HCEC 1CT (cell line): ENCODE measurements at places on chromosomes 2 and 18.

DNA sequence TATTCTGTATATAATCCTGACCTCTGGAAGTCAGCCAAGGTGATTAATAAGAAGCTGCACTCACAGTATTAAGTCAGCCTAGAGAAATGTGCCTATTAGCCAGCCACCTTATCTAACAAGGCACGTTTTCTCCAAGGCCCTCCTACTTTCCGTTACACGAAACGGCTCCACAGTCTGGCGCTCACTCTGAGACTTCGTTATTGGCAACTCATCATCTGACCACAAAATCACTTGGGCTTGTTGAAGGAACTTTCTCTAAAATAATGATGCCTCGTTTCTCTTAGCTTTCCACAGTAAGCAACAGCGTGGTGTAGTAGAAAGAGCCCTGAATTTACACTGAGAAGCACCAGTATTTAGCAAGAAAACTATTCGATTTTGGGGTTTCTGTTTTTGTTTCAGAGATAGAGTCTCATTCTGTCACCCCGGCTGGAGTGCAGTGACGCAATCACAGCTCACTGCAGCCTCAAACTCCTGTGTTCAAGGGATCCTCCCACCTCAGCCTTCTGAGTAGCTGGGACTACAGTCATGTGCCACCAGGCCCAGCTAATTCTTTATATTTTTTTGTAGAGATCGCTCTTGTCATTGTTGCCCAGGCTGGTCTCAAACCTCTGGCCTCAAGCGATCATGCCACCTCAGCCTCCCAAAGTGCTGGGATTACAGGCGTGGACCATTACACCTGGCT is 53.6 kb upstream of the SLC14A1 start:
- peak; percentile 30 for DNase-seq

DNA sequence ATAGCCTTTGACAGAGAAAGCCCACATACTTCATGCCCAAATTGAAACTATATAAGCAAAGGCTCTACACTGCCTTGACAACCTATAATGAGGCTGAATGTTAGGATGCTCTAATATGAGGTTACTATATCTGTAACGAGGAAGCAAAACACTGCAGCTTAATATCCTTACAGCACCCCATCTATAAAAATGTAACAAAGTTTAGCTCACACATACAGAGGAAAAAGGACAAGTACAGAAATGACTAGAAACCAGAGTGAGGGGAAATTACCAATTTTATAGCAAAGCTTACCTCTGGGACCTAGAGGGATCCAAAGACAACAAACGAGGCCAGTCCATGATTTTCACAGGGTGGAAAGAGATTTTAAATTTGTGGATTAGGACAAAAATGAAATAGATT is 138.5 kb downstream of the COL4A4 start:
- no peak for DNase-seq

- peak; percentile 55 for DNase-seq
Observed at GRCh38 chr2:167783261-167784083, 463.9 kb downstream of the STK39 start.

GRCh38 chr18:59272891-59273758 is at the start of gene RAX:
TSS of gene RAX (minus strand) at chr18:59273454. CDS start at chr18:59273206, 248 bp downstream.
- DNase-seq = no peak

- DNase-seq = no peak
Observed at GRCh38 chr2:19070886-19071285, 287.5 kb downstream of the OSR1 start.

GRCh38 chr2:159564081-159564480 is 52.3 kb downstream of the BAZ2B start:
- peak; percentile 3 for DNase-seq

DNA sequence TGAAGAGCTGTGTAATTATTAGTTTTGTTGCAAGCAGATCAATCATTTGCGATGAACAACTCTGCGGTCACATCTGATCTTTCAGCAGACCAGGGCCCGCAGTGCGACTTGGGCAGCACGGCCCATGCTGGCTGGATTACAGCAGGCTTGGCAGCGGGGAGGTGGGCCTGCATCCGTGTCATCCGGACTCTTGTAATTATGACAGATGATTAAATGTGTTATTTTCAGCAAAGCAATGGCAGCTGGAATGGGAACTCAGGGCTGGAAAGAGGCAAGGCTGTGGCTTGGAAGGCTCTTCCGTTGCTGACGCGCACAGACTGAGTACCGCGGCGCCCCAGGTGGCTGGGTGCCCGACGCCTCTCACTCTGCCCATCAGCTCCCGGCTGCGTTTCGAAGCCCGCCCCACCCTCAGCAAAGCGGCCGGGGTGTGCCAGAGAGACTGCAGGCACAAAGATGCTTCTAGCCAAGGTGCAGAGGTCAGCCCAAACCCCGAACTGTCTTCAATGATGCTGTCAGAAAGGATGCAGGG is 397.4 kb upstream of the SALL3 start:
- DNase-seq = no peak

DNA sequence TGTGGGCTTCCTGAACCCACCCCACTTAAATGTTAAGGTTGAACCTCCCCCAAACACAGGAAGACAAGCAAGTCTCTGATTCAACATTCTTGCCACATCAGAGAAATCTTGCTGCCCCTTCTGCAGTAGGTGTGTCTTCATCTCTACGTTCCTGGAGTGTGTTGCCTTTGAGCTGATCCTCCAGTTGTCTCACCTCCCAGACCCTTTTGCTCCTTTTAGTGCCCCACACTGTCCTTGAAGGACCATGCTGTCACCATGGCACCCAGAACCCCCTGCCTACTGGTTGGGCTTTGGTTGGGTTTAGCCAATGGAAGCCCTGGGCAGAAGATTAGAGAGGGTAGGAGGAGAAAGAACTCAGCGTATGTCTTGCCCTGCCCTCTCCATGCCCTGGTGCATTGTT is 10.7 kb downstream of the CAB39 start:
- peak; percentile 18 for DNase-seq

DNA sequence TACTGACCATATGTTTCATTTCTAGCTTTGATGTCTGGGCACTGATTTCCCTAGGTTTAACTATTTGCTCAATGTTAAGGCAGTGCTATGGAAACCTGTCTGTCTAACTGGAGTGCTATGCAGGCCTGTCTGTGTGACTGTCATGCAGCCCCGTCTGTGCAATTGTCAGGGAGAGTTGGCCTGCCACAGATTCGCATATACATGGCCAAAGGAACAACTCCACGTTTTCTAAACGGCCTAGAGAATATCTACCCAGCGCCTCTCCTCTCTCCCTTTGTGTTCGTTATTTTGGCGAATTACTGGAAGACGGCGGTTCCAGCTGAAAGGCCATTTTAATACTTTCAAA is 59.6 kb upstream of the PSME4 start:
- no peak for DNase-seq

- DNase-seq = no peak
Observed at GRCh38 chr2:30288561-30288960, 57.2 kb downstream of the LBH start.

DNA sequence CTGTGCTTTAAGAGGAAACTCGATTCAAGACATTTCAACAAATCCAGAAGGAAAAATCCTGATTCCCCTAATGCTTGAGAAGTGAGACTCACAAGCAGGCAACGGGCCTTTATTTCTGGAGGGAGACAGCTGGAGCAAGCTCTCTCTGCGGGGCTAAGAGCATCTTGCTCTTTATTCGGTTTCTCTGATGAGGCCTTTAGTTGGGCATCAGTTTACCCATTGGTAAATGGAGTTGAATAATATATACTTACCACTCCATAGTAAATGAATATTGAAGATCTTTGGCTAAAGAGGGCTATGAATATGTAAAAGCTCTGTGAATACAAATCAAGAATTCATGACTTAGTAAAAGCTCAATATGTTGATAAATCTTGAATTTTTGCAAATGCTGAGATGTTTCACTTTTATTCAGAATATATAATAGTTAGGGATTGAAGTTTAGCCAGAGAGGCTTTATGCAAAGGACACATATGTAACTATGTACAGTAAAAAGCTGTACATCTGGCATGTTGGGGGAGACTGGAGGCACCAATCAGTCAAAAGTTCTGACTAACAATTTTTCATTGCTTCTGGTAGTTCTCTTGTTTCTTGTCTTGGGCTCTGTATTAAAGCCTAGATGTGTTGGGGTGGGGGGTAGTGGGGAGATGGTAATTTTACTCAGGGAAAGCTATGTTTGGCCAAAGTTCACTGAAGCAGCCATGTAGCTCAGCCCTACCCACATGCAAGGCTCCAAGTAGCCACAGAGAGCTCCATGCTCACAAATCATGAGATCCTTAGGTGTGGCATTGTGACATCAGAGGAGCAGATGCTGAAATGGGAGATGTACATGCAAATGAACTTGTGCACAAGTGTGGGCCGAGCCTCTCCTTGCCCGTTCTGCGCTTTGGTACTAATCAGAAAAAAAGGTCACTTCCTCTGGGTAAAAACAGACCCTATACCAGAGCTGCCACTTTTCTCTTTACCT is 200.2 kb downstream of the SATB2 start:
- DNase-seq = no peak

DNA sequence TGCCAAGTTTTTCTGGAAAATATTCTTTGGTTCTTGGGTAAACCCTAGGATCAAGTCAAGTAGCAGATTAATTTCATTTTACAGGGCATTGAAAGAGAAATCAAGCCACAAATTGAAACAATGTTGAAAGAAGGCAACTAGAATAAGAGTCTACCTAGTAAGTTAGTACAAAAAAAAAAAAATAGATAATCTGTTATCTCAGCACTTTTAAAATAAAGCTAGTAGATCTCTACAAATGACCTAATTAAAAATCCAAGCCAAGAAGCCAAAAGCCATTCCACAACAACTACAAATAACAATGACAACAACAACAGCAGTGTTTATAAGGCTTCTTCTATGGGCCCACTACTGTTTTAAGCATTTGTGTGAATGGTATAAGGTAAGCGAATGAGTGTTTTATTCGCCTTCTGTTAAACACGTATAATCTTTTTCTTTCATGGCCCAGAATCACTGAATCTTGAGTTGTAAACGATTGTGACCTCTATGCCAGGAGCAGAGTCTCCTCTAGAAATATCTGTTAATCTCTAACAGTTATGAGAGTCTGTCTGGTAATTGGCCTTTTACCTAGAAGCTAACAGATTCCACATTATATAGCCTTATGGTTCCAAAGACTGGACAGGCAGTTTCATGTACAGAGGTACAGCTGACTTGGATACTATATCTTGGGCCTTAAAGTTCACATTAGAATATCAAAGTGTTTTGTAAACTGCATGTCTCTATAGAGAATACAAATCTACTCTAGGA is 28.6 kb upstream of the CUL3 start:
- DNase-seq = no peak

DNA sequence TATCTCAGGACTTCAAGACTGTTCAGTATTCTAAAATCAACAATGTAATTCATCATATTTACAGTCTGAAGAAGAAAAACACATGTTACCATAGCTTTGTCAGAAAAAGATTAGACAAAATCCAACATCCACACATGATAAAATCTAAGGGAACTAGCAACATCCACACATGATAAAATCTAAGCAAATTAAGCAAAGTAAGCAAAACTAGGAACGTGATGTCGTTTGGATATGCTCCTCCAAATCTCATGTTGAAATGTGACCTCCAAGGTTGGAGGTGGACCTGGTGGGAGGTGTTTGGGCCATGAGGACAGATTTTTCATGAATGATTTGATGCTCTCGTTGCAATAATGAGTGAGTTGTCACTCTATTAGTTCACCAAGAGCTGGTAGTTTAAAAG is 717.3 kb upstream of the HS6ST1 start:
- no peak for DNase-seq

GRCh38 chr2:98731894-98732349 is 990 bp upstream of the MGAT4A start:
- DNase-seq = no peak

- DNase-seq = peak; percentile 66
Observed at GRCh38 chr18:62282188-62282629, 42.9 kb upstream of the TNFRSF11A start.

GRCh38 chr2:79993144-79993543 is 311.4 kb downstream of the LRRTM1 start:
- no peak for DNase-seq

DNA sequence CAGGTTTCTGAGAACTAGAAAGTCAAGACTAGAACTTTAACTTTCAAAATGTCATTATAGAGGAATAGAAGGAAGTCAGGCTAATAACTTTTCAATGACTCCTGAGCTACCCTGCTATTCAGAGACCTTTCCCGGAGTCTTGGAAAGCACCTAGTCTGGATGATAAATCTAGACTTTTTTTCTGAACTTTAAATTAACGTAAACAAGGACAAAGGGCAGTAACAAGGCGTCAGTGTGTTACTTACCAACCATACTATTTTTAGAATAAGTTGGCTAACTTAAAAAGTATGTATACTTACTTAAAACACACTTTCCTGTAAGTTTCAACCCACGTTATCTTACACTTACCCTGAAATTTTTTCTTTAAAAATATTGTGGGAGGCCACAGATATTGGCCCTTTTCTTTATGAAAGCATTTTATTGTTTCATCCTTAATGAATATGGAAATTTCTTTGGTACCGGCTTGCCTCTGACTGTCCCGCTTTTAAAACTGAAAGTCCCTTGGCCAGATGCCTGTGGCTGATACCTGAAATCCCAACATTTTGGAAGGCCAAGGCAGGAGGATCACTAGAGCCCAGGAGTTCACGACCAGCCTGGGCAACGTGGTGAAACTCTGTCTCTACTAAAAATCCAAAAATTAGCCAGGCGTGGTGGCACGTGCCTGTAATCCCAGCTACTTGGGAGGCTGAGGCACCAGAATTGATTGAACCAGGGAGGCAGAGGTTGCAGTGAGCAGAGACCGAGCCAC is 9.7 kb downstream of the PMAIP1 start:
- DNase-seq = peak; percentile 51

- DNase-seq = no peak
Observed at GRCh38 chr2:203656522-203657287, 49.7 kb upstream of the CD28 start.

DNA sequence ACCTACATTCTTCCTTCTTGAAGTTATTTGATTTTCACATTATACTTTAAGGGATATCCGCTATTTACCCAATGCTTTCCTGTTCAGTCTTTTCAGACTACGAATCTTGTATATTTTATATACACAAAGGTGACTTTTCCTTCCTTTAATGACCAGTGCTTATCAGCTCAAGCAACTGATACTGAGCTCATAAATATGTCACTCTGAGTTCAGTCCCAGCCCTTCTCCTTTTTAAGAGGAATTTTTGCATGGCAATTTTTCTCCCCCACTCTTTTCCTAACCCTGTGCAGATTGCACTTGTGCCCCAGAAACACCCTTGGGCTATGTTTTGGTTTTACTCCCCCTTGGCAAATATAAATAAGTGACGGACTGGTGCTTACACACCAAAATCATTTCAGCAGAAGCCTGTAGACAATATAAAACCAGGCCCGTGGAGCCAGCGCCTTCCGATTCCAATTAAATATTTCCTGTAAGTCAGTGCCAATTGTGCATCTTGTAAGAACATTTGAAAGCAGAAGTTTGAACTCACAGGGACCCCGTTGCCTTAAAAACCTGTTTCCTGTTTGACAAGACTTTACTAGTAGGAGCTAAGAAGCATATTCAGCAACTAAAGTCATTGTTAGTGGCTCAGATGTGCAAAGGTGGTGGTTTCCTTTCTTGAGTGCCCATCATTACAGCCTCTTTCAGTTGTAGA is 66.3 kb upstream of the GATA6 start:
- DNase-seq = no peak

- no peak for DNase-seq
Observed at GRCh38 chr2:119134775-119135174, 23.8 kb downstream of the C1QL2 start.

- DNase-seq = no peak
Observed at GRCh38 chr2:36490749-36491148, 107.2 kb downstream of the FEZ2 start.
